ENCODE measurements at places on chromosomes 1 and 21. TPM values are rescaled to one million over a fixed set of nuclear protein-coding genes. Genes with fewer than 3 reads are reported as not detected.

DNA sequence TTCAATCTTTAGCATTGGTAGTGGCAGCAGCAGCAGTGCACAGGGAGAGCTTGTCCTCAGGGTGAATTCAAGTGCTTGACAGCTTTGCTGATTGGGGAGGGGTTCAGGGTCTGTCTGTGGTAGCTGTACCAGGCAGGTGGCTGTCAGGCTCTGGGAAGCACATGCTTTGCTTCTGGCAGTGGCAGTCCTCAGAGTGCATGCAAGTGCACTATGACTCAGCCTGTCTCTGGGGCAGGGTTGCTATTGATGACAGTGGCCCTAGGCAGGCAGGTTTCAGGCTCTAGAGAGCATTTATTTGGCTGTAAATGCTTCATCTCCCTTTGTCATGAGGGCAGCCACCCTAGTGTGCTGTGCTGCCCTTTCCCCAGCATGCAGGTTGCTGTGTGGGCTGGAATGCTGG, 251.9 kb upstream of the LRRC7 start:
- no peak overlapping the region for H3K4me3 ChIP-seq
- H3K27me3 ChIP-seq, result no peaks in the 10 kb centered on the region
- H3K4me1 ChIP-seq, result no peaks in the 10 kb centered on the region

- no peaks in the 10 kb centered on the region for H3K27me3 ChIP-seq
- no peak for DNase-seq
- H3K36me3 ChIP-seq, result no peaks in the 10 kb centered on the region
- H3K27ac ChIP-seq, result no peak overlapping the region
- no peak overlapping the region for H3K4me3 ChIP-seq
- H3K4me1 ChIP-seq, result peaks cover 21% of the 10 kb centered on the region
Observed at GRCh38 chr21:41530366-41530765, 22.4 kb upstream of the TMPRSS2 start.

DNA sequence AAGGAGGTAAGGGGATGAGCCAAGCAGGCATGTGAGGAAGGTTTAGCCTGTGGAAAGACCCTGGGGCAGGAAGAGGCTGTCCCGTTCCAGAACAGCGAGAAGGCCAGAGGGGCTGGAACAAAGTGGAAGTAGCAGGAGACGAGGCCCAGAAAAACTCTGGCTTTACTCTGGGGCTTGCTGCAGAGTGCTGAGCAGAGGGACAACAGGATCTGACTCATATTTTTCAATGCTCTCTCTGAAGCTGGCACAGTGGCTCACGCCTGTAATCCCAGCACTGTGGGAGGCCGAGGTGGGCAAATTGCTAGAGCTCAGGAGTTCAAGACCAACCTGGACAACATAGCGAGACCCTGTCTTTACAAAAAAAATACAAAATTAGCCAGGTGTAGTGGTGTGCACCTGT, 52.4 kb upstream of the PAX7 start:
- H3K4me3 ChIP-seq, result no peak overlapping the region
- no peak for DNase-seq
- H3K36me3 ChIP-seq, result no peaks in the 10 kb centered on the region
- H3K4me1 ChIP-seq, result no peaks in the 10 kb centered on the region
- no peak overlapping the region for H3K27ac ChIP-seq

DNA sequence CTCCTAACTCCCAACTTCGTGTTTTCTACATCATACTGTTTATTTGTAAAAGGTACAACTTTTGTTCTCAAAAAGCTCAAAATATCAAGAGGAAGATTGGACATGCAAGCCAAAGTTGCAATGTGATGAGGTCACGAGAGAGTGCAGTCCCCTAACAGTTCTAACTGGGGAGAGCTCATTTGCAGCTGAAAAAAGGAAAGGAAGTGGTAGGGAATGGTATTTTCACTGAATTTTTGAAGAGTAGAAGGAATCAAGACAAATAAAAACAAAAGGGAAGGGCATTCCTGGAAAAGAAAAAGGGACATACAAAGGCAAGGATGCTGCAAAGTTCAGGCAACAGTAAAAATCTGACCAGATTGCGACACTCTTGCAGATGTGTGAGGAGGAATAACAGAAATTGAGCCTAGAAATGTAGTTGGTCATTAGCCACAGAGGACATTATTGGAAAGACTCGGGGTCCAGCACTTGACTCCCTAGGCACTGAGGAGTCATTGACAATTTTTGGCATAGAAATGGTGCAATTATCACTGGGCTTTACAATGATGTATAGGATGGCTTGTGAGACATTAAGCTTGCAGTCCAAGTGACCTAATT, 67.9 kb downstream of the TBX15 start:
- no peaks in the 10 kb centered on the region for H3K4me1 ChIP-seq
- no peak overlapping the region for H3K27ac ChIP-seq

DNA sequence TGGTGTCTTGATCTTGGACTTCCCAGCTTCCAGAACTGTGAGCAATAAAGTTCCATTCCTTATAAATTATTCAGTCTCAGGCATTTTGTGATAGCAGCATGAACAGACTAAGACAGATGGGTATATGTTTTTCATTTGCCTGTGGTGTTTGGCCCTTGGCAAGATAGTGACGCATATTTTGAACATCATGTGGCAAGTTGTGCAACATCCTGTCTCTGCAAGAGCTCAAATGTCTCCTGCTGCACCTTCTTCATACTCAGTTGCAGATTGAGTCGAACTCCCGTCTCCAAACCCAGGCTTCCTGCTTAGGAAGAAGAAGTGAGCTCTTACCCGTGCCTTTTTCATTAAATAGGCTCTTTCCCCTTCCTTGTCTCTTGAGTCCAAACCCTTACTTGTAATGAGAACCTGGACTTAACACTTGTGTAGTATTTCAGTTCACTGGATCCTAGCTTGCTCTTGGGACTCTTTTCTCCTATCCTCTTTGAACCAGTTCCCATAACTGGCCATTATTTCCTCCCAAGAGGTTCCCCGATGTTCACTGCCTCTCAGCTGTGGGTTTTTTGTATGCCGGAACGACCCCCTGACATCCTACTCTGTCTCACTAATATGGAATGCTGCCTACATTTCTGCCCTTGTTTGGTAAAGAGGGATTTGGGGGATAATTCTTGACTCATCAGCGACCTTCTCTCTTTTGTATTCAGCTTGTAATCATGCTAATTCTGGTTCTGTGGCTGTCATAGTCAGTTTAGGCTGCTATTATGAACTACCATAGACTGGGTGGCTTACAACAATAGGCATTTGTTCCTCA, 125.0 kb upstream of the KCNK2 start:
- no peak overlapping the region for H3K4me3 ChIP-seq
- H3K27me3 ChIP-seq, result no peaks in the 10 kb centered on the region
- no peaks in the 10 kb centered on the region for H3K36me3 ChIP-seq
- no peaks in the 10 kb centered on the region for H3K4me1 ChIP-seq
- DNase-seq, result no peak

Gene DIO1
- not detected for total RNA-seq

Gene S100A8
- total RNA-seq, result not detected

DNA sequence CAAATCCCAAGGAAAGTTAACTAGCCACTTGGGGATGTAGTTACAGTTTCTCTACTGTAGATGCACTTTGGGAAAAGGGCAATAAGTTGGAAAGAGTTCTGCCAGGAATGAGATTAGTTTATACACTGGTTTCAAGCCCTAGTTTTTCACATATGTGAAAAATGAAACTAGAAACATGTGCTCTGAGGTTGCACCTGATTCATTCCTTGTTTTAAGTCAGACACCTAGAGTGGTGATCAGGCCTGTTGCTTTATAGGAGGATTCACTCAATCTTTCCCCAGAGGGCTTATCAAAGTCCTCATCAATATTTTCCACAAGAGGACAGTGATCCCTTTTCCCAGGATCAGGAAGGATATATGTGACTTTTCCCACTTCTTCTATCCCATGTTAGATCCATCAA, 515.9 kb upstream of the PKN2 start:
- no peak for DNase-seq
- no peak overlapping the region for H3K4me3 ChIP-seq
- H3K27me3 ChIP-seq, result no peaks in the 10 kb centered on the region
- no peaks in the 10 kb centered on the region for H3K36me3 ChIP-seq
- H3K4me1 ChIP-seq, result no peaks in the 10 kb centered on the region

Gene PTPRC
- 127 TPM for total RNA-seq

GRCh38 chr1:65265296-65265650, 44.1 kb upstream of the DNAJC6 start:
- H3K27me3 ChIP-seq, result no peaks in the 10 kb centered on the region
- H3K36me3 ChIP-seq, result no peaks in the 10 kb centered on the region
- H3K4me3 ChIP-seq, result peak overlapping the region; percentile 50
- no peak overlapping the region for H3K27ac ChIP-seq

DNA sequence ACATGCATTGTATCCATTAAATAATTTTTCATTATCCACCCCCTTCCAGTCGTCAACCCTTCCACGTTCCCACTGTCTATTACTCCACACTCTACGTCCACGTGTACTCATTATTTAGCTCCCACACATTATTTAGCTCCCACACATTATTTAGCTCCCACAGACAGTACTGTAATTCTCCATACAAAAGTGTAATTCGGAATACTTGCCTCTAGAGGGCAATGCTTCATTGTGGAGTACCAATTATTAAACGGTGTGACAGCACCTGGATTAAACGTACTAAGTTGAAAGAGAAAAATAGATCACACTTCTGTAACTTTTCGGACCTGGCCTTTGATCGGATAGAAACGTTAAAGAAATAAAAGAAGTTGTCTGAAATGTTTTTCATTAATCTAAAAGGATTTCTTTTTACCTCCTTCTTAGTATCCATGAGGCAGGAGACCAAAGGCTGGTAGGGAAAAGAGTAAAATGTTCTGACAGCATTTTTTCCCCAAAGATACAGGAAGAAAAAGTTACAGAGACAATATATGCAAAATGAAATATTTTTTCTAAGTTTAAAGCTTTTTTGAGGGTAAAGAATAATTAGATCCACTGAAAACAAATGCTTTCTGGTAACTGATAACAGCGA, 99.2 kb downstream of the LHX8 start:
- no peaks in the 10 kb centered on the region for H3K4me1 ChIP-seq
- H3K36me3 ChIP-seq, result no peaks in the 10 kb centered on the region
- no peaks in the 10 kb centered on the region for H3K27me3 ChIP-seq
- no peak overlapping the region for H3K27ac ChIP-seq
- H3K4me3 ChIP-seq, result no peak overlapping the region

GRCh38 chr1:25146451-25146855, 85.8 kb downstream of the SYF2 start:
- H3K4me1 ChIP-seq, result no peaks in the 10 kb centered on the region
- DNase-seq, result no peak
- H3K27ac ChIP-seq, result no peak overlapping the region

- no peaks in the 10 kb centered on the region for H3K36me3 ChIP-seq
- H3K27me3 ChIP-seq, result no peaks in the 10 kb centered on the region
- no peak for DNase-seq
Observed at GRCh38 chr1:34320053-34320669, 143.5 kb downstream of the C1orf94 start.
